ENCODE measurements at places on chromosomes 12 and 14.

- DNase-seq, result no peak
Observed at GRCh38 chr12:24778486-24779304, 170.2 kb downstream of the BCAT1 start.

- DNase-seq, result no peak
Observed at GRCh38 chr14:99821519-99822508, 28.6 kb downstream of the EML1 start.

GRCh38 chr12:48973941-48974673 lies 2.6 kb upstream of the WNT10B start:
- DNase-seq, result no peak

- DNase-seq, result no peak
Observed at GRCh38 chr12:30257618-30258017, 438.1 kb downstream of the IPO8 start.

DNA sequence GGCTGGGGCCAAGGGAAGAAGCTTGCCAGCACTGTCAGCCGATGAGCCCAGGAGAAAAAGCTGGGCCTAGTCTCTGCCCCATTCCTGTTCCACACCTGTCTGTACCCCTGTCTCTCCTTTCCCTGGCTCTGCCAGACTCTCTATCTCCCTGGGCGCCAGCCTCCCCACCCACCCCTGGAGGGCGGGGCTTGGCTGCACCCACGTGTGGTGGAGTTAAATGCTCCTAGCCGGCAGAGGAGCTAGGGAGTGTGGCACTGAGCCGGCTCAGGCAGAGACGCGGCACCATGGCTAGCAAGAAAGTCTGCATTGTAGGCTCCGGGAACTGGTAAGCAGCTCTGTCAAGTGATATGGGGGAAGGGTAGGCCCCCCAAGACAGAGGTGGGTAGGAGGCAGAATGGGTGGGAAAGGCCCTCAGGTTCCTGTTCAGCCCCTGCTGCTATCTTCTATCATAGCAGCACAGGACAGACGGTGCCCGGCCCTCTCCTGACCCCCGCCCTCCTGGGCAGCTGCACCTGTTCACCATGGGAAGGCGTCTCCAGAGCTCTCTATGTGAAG lies at the start of gene GPD1:
TSS of gene GPD1 (plus strand) at position 242 of the 555 bp plus-strand sequence. CDS start at position 285, 43 bp downstream.
- DNase-seq, result peak; percentile 52

DNA sequence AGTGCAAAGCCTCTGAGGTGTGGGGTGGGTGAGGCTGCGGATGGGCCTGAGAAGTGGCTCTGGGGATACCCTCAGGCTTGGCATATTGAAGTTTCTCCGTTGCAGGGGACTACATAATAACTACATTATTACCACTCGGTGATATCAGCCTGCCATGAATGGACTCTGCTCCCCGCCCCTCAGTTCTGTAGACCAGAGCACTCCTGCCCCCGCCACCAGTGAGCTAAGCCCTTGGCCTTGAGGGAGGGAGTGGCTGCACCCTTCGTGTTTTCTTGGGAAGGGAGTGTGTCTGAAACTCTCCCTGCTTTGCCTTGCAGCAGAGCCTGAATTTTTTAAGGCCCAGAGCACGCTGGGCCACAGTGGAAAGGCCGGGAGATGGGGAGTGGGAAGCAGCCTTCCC lies 1.7 kb downstream of the ORAI1 start:
- DNase-seq, result no peak

- no peak for DNase-seq
Observed at GRCh38 chr14:34235643-34236300, 226.3 kb downstream of the SPTSSA start.

DNA sequence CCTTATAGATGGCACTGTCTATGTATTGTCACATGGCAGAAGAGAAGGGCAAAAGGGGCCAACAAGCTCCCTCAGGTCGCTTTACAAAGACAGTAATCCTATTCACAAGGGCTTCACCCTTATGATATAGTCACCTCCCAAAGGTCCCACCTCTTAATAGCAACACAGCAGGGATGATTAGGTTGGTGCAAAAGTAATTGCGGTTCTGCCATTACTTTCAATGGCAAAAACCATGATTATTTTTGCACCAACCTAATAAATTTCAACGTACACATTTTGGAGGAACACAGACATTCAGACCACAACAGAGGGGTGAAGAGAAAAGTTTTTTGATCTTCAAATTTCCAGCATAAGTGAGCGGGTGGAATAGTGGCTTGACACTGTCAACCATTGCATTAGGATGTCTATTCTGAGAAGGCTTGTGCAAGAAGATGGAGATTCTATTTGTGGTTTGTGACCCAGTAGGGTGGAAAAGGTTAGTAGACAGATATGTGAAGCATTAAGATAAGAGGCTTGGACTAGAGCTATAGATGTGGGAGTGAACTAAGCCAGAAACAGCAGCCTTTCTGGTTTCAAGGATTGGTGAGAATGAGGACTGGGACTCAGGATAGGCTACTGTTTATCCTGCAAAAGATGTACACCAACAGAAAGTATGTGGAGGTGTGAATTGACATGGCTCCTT lies 75.5 kb upstream of the CPSF6 start:
- DNase-seq, result no peak

DNA sequence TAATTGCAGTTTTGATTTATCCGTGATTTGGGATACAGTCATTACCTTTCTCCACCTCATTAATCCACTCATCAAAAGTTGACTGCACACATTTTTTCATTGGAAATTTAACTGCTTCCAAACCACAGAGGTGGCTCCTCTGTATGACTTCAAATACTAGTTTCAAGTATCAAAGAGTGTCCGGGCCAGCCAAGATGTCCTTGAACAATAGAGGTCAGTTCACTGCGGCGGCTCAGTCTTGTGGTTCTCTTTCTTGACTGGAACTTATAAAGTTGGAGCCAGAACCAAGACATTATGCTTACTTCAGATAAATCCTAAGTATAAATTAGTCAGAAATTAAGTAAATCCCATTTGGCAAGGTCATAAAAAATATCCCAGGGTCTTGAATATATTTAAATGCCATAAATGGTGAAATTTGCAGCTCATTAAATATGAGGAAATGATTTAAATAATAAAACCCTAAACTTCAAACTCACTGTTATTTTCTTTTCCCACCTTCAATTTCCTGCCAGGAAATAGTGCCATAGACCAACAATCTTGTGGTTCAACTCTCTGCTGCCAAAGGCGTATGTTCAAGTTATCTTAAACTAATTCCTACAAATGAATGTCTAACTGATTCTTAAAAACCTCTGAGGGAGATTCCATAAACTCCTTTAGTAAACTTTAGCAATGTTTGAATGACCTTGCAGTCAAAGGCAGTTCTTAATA lies 360.8 kb downstream of the AEBP2 start:
- DNase-seq, result no peak

DNA sequence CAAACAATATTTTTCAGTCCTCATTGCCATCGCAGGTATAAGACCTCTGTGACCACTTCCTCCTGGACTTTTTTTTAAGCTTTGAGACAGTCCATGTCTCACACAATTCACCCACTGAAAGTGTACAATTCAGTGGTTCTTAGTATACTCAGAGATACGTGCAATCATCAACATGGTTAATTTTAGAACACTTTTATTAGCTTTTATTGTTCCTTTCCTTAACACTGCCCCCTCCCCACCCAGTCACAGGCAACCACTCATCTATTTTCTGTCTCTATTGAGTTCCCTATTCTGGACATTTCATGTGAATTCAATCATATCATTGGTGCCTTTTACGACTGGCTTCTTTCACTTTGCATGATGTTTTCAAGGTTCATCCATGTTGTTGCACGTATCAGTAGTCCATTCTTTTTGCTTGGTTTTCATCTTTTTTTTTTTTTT lies 16.2 kb downstream of the NCKAP5L start:
- no peak for DNase-seq

DNA sequence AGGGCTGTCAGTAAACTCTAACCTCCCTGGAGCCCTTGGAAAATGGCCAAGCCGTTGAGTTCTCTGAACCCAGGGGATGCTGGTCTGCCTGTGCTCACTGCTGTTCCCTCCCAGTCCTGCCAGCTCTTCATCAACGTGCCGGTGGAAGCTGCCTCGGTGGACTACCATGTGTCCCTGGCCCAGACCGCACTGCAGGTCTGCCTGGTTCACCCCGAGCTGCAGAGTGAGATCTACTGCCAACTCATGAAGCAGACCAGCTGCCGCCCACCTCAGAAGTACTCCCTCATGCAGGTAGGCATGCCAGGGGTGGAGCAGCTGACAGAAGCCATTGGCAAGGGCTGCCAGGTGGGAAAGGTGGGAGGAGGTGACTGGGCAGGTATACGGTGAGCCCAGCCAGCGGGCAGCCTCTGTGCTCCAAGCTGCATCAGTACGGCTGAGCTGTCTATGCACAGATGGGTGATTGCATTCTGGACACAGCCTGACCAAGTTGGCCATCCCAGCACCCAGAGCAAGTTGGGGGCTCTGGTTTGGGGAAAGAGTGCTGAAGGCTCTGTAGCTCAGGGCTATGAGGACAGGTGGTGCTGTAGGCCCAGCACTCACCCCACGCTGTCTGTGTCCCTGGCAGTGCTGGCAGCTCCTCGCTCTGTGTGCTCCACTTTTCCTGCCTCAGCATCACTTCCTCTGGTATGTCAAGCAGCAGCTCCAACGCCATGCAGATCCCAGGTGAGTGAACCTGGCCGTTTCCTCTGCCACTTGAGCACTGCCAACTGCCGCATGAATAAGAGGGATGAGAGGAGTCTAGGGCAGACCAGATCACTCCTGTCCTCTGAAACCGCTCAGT lies 21.9 kb downstream of the PIGH start:
- peak; percentile 7 for DNase-seq

DNA sequence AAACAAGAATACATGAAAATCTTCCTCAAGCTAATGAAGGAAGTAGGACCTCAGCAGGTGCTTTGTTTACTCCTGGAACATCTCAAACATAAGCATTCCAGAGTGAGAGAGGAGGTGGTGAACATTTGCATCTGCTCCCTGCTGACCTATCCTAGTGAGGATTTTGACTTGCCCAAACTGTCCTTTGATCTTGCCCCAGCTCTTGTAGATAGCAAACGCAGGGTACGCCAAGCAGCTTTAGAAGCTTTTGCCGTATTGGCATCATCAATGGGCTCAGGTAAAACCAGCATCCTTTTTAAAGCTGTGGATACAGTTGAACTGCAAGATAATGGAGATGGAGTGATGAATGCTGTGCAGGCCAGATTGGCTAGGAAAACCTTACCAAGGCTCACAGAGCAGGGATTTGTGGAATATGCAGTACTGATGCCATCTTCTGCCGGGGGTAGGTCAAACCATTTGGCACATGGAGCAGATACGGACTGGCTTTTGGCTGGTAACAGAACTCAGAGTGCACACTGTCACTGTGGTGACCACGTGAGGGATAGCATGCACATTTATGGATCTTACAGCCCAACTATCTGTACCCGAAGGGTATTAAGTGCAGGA lies 1.9 kb downstream of the TOGARAM1 start:
- no peak for DNase-seq

GRCh38 chr12:124663771-124664366 lies 96.5 kb upstream of the NCOR2 start:
- DNase-seq, result no peak

DNA sequence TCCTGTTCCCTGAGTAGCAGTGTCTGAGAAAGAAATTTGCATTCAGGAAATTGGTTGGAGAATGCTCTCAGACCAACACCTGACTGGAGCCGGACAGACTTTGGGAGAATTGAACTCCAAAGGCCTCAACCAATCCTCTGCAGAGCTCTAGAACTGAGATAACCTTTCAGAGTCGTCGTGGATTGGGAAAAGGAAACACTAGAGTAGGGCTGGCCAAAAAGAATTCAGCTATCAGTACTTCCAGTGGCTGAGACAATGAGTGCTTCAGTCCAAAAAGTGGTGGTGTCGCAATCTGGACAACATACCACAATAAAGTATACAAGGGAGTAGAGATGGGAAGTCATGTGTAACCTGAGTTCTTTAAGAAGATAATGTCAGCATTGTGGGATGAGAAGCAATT lies 377.1 kb downstream of the SLC16A7 start:
- DNase-seq, result no peak
